ENCODE measurements at places on chromosomes 5 and 9.

GRCh38 chr9:136488247-136489214 is 5.7 kb upstream of the SEC16A start:
- peak; percentile 9 for DNase-seq

- peak; percentile 42 for DNase-seq
These were observed 178.9 kb downstream of the XRCC4 start for GRCh38 chr5:83256091-83256780.

GRCh38 chr5:135921388-135921787 is 25.7 kb upstream of the IL9 start:
- peak; percentile 49 for DNase-seq

DNA sequence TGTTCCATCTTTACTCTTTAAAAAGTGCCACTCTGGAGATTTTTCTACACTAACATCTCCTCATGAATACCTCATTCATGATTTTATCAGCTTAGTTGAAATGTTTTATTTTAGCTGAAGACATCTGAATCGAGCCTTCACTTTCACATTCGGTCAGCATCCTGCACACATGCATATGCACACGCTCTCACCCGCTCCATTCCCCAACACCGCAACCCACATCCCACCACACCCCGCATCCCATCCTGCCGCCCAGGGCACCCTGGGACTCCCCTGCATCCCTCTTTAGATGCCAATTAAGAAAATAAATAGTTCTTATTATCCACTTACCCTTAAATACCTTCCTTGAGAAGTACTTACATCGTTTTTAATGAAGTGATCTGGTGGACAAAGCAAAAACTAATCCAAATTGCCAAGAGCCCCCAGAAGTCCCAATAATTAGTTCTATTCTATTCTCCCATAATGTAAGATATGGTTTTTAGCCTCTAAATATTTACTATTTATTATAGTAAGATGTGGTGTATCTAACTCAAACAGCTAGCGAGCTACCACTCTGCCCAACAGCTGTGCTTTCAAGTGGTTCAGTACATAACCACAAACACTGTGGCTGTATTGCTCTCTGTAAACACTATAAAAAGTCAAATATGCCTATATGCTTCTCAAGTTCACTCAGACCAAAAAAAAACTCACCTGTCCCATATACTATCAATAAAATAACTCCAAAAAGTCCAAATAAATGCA is 38.2 kb downstream of the GZMK start:
- DNase-seq, result no peak

DNA sequence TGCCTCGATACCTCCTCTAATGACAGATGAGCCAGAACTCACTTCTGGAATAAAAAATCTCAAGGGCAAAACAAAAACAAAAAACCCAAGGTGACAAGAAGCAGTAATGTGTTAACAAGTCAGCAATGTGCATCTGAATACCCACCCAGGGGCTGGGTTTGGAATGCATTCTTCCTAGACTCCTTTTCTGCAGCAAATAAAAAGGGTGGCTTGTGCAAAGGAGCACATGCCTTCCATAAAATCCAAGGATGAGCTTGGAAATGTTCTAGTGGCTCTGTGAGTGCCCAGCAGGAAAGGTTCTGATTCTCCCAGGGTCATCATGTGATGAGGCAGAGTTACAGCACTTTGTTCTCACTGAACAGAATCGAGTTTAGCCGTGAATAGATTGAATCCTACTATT is 599.9 kb downstream of the RAB3C start:
- DNase-seq, result no peak

GRCh38 chr5:320524-321229 is 837 bp upstream of the AHRR start:
- DNase-seq, result no peak

GRCh38 chr9:106758911-106759310 is 104.1 kb upstream of the ZNF462 start:
- DNase-seq, result peak; percentile 11

DNA sequence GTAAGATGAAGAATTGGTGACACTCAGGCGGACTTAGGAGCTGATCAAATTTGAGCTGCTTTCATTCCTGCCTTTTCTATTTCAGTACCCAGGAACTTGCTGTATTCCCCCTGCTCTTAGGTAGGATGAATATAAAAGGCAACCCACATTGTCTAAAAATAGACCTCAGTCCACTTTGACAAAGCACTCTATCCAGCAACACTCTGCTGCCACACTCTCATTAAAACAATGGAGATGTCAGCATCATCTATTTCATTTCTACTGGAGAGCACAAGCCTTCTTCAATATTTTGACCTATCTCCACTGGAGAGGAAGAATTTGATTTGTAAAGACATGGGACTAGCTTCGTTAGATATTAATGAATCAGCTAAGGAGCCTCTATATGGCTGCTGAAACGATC is 468.4 kb downstream of the PTPRD start:
- DNase-seq, result no peak

Data from iris pigment epithelial cell (primary cell).